T-helper 22 cell (primary cell): ENCODE measurements at places on chromosomes 7 and 10.

DNA sequence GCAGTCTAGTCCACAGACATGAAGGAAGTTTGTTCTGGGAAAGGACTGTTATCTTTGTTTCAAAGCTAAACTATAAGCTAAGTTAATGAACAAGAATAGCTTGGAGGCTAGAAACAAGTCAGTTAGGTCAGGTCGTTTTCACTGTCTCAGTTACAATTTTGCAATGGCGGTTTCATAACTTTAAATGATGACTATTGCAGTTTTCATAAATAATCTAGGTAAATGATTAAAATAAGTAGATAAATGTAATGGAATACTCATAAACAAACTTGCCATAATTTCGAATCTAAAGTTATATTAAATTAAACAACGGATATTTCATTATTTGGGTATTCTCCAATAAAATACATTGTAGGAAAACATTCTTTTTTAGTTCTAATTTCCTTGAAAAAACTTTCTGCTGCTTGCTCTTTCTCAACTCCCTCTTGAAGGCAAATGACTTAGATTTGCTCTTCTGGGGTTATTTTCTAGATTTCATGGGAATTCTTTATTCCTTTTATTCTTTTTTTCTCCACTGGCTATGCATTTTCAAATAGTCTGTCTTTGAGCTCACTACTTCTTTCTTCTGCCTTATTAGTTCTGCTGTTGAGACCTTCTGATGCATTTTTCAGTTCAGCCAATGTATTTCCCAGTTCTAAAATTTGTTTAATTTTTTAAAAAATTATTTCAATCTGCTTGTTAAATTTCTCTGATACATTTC is 103.8 kb upstream of the APBB1IP start:
- no peak for DNase-seq

GRCh38 chr7:5712566-5712965 is 68.9 kb downstream of the RNF216 start:
- DNase-seq: no peak

DNA sequence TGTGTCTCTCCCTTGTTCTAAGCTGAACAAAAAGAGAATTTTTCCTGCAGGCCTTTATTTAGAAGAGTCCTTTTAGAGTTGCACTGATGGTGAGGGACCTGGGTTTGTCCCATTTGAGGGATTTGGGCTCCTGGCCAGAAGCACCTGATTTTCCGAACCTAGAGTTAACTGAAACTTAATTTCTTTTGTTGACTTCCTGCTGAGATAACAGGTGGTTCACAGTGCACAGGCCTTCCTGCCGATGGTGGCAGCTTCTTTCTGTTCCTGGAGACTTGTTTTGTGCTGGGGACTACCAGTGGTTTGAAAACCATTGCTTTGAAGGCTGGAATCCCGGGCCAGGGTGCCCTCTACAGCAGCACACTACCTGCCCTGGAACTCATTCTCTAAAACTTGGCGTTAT is 99.2 kb downstream of the SUGCT start:
- DNase-seq: no peak

DNA sequence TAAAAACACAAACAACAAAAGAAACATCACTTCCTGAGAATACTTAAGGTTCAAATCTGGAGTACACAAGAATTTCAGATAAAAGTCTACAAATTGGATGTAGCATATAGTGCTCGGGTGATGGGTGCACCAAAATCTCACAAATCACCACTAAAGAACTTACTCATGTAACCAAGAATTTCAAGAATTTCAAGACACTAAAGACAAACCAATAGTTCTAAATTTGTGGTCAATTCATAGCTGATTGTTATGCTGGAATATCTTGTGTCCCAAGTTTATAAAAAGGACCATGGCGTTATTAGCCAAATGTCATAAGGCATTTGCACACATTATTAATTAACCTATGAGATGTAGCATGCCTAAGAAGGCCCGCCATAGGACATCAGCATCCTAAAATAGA is 1204.1 kb upstream of the AUTS2 start:
- DNase-seq: no peak

DNA sequence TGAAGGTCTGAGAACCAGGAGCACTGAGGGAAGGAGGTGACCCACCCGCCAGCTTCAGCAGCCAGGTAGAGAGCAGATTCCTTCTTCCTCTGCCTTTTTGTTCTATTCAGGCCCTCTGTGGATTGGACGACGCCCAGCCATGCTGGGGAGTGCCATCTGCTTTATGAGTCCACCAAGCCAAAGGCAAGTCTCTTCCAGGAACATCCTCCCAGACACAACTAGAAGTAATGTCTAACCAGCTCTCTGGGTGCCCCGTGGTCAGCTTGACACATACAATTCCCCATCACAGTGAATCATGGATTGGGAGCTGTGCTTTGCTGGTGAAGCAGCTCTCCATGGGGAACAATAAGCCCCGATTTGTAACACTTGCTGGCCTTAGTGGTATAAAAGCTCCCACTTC is 125.2 kb downstream of the CCDC3 start:
- DNase-seq: no peak

DNA sequence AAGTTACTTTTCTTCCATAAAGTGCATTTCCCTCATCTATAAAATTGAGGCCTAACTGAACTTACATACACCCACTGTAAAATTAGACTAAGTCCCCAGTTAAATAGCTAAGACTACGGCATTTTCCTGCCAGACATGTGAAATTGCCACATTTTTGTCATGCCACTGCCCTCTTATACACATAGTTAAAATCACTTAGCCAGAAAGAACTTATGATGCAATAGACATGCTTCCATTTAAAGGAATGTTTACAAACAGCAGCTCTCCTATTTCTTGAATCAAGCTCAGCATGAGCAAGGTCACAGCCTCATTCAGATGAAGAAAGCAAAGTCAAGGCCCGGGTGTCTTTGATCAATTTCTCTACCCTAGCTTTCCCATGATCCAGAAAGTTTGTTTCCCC is 175.7 kb downstream of the LRRN3 start:
- no peak for DNase-seq

GRCh38 chr7:41809116-41809515 is 106.2 kb upstream of the INHBA start:
- DNase-seq: no peak
